ENCODE measurements at places on chromosomes 3 and 15. TPM values are rescaled to one million over a fixed set of nuclear protein-coding genes. Genes with fewer than 3 reads are reported as not detected.
A peak's percentile ranks its signal among the peaks of the same experiment; 100 is the strongest.

DNA sequence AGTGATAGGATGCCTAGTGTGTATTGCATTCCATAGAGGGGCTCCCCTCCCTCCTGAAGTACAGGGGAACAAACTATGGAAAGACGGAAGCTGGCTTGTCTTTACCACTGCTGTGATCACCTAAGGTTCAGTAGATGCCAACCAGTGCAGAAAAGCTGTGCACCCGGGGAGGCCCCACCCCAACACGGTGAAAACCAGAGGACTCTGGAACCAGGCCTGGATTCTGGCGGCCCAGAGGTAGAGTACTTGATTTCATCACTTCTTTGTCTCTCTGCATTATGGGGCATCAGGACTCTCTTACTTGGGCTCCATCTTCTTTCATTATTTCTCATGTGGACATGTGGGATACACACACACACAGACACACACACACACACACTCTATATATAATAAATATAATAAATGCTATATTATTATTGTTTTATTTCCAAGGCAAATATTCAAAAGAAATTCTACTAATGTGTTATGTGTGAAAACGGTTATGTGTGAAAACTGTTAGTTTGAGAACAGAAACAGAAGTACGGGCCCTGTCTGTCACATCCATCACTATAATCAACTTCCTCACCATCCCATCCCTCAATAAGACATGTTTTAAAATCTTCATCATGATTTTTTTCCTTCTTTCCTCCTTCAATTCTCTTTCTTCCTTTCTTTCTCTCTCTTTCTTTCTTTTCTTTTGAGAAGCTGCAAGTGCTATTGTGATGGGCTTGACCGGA, 152.4 kb upstream of the CMC1 start:
- no peak for DNase-seq

- no peak for DNase-seq
Measured at GRCh38 chr3:183437061-183437460, 8.6 kb upstream of the MCF2L2 start.

DNA sequence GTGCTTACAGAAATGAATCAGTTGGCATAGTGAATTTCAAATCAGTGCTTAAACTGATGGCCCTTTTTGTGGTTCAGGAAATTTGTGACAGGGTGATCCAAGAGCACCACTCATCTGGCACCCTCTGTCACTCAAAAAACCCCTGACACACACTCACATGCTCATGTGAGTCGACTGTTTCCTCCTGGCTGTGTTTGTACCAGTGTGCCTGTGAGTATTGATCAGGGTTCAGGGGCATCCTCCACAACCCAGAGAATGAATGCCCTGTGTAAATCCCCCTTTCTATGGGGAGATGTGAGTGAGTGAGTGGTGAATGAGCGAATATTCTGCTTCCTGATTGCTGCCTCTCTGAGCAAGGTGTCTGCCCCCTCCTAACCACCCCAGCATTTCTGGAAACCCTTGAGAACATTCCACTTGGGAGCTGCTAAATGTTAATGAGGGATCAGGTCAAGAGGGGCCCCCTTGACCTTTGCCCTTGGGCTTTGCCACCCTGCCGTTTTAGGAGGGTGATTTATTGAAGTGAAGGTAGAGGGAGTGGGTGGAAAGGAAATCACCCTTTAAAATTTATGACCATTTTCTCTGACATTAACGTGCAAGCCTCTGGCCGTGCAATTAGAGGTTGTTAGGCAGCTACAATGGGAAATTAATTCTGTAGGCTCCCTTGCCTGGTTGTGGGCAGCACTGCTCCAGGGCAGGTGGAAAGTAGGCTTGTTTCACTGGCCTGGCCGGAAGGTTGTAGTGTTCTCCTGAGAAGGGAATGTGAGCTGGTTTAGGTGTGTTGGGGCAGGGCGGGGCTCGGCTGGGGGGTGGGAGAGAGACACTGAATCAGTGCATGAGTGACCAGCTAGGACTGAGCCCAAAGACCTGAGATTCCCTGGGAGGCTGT, 87.2 kb downstream of the SLCO3A1 start:
- DNase-seq: peak; percentile 58

IGDCC3 gene
- not detected for polyA plus RNA-seq

- no peak for DNase-seq
Measured at GRCh38 chr15:66631616-66632263, 65.9 kb upstream of the LCTL start.

GRCh38 chr3:127534564-127534963, 56.0 kb downstream of the TPRA1 start:
- DNase-seq: no peak

IFT122 gene
- polyA plus RNA-seq: 8.4 TPM

DNA sequence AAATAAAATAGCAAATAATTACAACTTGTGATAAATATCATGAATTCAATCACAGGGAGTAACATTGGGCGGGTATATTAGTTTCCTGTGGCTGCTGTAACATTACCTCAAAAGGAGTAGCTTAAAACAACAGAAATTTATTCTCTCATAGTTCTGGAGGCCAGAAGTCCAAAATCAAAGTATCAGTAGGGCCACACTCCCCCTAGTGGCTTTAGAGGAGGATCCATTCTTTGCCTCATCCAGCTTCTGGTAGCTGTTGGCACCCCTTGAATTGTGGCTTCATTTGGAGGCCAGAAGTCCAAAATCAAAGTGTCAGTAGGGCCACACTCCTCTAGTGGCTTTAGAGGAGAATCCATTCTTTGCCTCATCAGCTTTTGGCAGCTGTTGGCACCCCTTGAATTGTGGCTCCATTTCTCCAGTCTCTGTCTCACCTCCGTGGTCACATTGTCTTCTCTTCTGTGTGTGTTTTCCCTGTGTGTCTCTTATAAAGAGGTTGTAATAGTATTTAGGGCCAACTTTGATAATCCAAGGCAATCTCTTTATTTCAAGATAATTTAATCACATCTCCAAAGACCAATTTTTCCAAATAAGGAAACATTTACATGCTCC, 3.1 kb upstream of the CFAP20DC start:
- peak; percentile 25 for DNase-seq

GRCh38 chr3:71262364-71263265, 320.9 kb downstream of the FOXP1 start:
- peak; percentile 70 for DNase-seq

GRCh38 chr3:192642651-192643050, 84.7 kb downstream of the FGF12 start:
- no peak for DNase-seq

GRCh38 chr3:156888176-156888575, 62.0 kb downstream of the LEKR1 start:
- DNase-seq: no peak

COLQ gene
- 1.9 TPM for polyA plus RNA-seq

DNA sequence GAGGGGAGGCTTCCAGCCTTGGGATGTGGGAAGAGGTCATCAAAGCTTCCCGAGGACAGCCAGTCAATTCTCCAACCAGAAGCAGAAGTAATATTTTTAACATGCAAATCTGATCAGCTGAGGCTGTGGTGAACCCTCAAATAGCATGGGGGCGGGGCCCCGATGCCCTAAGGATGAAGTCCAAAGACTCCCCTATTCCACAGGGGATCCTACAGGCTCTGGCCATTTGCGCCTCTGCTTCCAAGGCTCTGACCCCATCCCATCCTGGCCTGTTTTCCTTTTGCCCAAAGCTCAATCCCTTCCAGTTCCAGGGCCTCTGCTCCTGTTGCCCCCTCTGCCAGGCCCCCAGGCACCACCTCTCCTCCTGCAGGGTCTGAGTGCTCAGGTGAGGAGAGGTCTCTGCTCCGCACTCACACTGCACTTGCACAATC, 6.7 kb upstream of the CSK start:
- DNase-seq: no peak

DNA sequence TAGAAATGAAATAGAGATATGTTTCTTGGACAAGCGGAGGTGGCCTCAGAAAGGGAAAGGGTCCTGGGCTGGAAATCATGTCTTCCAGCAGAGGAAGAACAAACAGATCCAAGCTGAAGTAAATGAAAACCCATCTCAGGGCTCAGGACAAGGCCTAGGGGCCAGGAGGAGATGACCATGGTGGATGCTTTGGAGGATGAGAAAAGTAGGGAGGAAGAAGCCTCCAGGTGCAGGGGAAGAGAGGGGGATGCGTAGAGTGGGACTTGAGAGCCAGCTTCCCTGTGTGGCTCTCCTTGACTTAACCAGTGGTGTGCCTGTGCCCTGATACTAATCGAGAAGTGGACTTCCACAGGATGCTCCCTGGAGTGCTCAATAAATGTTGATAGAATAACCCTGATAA, 203.2 kb downstream of the FAM43A start:
- DNase-seq: no peak

DNA sequence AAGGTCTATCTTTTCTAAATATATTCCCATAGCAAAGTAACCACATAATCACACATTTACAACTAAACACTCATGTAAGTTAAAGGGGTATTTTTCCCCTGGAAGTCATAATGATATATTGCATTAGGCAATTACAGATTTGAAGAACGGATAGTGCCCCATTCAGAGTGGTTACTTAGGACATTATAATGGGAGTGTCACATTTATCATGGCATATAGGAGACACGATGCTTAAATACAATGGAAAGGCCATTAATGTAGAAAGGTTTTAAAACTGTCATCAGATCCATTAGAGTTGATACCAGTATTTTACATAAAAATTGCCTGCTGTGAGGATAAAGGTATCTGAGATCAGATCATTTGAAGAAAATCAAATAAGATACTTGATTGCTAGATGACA, 582.0 kb upstream of the SEMA6D start:
- no peak for DNase-seq

B3GNT5 gene
- 42.7 TPM for polyA plus RNA-seq

SLC12A6 gene
- 5.1 TPM for polyA plus RNA-seq

C2CD4A gene
- 2.3 TPM for polyA plus RNA-seq

TRAT1 gene
- polyA plus RNA-seq: 1.2 TPM

- DNase-seq: no peak
Measured at GRCh38 chr15:25175789-25176615, 221.2 kb downstream of the SNRPN start.

DNA sequence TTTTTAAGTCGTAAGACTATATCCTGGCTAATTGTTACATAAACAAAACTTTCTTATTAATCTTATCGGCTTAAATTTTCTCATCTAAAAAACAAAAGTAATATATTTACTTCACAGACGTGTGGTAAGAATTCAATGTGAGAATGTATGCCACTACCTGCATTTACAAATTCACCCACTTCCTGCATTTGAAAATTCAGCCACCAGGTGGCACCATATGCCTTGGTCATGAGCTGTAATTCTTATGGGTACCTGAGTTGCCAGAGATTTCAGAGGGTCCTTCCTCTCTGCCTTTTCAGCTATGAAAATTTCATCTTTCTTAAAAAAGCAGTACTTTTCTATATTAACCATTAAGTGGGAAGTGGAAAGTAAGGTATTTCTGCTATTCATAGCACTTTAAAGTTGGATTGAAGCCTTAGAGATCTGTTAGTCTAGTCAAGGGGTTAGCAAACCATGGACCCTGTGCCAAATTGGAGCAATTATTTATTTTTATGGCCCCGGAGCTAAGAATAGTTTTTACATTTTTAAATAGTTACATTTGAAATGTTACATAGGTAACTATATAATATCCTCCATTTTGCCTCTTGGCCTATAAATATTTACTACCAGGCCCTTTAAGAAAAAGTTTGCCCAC, 127.8 kb downstream of the HCN4 start:
- peak; percentile 74 for DNase-seq

HDGFL3 gene
- 4.3 TPM for polyA plus RNA-seq

HACL1 gene
- 138 TPM for polyA plus RNA-seq

GOLGA6L6 gene
- not detected for polyA plus RNA-seq

DNA sequence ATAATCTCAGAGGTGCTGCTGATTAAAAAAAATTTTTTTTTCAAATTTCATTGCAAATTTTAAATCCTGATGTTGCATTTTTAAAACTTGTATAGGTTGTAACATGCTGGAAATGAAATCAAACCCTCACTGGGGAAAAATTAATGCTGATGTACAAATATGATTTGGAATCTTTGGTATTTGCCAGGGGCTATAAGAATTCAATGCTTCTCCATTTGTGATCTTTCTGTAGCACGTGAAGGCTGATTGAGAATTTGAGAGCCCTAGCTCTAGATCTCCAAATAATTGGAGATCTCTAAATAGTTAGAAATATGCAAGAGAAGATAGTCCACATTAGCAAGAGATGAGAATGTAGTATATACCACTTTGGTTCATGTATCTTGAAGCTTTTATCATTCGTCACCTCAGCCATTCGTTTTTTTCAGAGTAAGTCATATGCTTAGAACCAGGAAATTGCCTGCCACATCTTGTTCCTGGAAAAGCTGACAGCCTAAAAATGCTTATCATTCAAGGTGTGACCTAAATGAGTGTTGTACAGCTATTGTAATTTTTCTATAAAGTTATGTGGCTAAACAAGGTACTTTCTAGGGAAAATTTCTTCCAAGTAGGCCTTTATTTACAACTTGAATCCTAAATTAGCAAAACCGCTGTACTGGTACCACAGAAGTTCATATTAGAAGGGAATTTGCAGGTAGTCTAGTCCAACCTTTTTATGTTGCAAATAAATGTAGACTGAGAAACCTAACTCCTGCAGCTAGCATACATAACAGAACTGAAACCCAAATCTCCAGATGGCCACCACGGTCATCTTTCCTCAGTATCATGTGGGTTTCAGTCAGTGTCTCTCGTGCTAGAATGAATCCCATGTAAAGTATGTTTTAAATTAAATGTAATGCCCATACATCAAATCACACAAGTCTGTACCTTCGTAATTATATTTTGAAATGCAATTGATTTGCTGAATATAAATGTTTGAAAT, 48.5 kb downstream of the FNDC3B start:
- peak; percentile 73 for DNase-seq

All from small intestine (tissue), 16 donors.